ENCODE measurements at places on chromosomes 5 and 9. TPM values are rescaled to one million over a fixed set of nuclear protein-coding genes. Genes with fewer than 3 reads are reported as not detected.

The GRIN3A gene
- total RNA-seq = not detected

The ZBTB34 gene
- 8.1 TPM for total RNA-seq

The TOR4A gene
- 8.3 TPM for total RNA-seq

The TRIM36 gene
- not detected for total RNA-seq

The F2RL1 gene
- 1.7 TPM for total RNA-seq

The GRIA1 gene
- total RNA-seq = not detected

The SLC6A19 gene
- total RNA-seq = not detected

DNA sequence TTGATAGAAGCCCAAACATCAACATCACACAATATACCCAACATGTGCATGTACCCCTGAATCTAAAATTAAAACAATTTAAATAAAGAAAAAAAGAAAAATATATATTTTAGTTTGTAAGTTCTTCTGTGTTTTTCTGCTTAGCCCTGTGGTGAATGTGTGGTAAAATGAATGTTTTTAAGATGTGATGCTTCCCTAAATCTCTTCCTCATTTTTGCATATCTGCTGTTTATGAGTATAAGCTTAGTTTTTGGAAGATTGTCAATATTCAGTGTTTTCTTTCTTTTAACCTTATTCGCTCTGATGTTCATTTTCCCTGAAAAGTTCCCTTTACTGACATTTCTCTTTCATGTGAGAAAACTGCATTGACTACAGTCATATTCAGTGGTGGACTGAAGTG, 44.4 kb upstream of the DAB2 start:
- DNase-seq = no peak

GRCh38 chr5:124790895-124791732, 44.7 kb upstream of the ZNF608 start:
- no peak for DNase-seq

DNA sequence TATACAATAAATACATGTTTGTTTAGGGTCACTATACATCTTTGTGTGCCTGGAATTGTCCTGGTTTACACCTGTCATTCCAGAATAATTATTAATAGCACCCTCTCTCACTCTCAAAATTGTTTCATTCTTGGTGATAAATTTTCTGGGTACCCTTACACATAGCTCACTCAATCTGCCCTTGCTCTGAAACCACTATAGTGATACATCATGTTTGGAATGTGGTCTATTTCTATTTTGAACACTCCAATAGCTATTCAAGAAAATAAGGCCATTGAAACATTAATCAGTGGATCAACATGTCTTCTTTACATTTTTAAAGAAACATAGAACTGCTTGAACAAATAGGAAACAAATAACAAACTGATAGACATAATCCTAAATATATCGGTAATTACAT, 158.7 kb downstream of the ARRDC3 start:
- no peak for DNase-seq

- no peak for DNase-seq
Measured at GRCh38 chr5:169554251-169554650, 29.3 kb upstream of the SPDL1 start.

DNA sequence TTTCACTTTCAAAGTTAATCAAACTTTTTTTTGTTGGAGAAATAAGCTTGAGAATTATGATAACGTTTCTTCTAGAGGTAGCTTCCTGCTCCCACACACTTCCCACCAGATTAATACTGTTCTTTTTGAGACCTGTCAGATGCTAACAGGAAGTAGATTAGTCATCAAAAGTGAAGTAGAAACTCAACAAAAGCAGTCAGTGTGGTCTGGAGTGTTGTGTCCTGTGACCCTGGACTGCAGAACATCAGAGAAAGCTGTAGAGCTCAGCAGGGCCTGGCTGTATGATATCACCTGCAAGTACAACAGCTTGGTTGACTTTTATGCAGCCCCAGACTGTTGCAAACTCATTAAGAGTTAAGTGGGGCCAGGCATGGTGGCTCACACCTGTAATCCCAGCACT, 495.7 kb upstream of the CYLC2 start:
- no peak for DNase-seq

- DNase-seq = no peak
Measured at GRCh38 chr5:176784218-176785165, 25.9 kb upstream of the UNC5A start.

DNA sequence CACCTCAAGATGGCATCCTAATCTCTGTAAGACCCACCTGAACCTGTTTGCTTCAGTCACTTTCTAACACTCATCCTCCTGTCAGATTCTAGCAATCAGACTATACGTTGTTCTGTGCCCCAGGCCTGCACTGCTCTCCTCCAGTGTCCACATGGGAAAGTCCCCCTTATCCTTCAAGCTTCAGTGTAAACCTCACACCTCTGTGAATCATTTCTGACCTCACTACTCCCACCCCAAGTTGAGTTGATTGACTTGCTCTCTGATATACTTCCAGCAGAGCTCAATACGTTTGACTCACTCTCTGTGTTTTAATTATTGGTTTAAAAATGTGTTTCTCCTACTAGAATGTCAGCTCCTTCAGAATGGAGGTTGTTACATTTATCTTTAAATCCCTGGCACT, 240.2 kb downstream of the FBXL17 start:
- DNase-seq = no peak

- no peak for DNase-seq
Measured at GRCh38 chr9:3825721-3826120, 299.9 kb upstream of the RFX3 start.

DNA sequence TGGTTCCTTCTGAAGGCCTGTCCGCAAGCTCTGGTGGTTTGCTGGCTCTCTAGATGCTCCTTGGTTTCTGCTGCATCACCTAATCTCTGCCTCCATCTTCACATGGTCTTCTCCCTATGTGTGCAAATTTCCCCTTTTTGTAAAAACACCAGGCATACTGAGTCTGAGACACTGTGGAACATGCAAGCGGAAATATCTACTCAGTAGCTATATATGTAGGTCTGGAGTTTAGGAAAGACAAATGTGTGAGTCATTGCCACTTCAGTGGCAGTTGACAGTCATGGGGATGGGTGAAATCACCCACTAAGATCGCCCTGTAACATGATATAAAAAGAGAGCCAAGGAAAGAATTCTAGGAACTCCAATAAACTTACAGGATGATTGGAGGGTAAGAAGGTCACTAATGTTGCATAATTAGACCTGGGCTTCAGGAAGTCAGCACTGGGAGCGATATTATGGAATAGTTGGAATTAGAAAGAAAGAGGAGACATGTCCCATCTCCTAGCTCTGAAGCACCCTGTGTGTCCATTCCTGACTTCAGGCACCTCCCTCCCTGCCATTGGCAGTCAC, 22.7 kb upstream of the UBLCP1 start:
- no peak for DNase-seq

GRCh38 chr5:107858324-107858723, 187.6 kb upstream of the EFNA5 start:
- DNase-seq = no peak

DNA sequence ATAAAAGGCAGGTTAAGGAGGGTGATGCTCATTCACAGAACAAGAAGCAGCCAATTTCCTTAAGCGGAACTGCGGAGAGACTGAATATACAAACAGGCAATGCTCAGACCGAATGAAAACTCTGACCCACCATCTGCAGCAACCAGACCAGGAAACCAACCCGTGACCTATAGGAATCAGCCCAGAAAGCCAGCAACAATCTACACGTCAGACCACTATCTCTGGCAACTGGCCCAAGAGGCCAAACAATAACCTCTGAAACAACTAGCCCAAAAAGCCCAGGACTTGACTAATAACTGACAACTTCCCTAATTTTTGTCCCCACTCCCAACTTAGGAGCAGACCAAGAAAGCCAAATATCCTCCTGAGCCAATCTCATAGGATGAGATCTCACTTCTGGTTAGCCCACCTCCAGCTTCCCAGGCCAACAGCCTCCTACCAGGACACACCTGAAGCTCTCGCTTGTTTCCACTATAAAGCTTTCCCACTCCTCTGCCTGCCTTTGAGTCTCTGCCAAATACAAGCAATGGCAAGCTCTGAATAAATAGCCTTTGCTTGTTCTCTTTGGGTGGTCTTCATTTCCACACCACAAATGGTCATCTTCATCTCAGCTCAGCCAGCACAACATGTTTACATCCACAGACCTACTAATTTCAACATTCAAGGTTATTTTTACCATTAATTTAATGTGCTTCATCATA, 168.5 kb downstream of the HSD17B3 start:
- no peak for DNase-seq

DNA sequence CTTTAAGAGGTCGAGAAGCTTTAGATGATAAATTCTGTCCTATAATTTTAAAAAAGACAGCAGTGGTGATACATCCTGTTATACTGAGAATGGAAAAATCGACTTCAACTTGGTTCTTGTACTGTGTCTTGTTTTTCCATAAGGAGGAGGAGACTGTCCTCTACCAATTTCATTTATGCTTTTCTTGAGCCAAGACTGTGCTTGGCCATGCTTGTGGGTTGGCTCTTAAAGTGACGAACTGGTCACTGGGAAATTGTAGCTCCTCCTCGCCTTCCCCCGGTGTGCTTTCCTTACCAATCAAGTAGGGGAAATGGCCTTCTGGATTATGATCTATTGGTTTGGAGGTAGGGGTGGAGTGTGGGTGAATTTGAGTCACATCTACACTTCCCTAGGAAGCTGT, 67.1 kb upstream of the HSPB3 start:
- DNase-seq = no peak

DNA sequence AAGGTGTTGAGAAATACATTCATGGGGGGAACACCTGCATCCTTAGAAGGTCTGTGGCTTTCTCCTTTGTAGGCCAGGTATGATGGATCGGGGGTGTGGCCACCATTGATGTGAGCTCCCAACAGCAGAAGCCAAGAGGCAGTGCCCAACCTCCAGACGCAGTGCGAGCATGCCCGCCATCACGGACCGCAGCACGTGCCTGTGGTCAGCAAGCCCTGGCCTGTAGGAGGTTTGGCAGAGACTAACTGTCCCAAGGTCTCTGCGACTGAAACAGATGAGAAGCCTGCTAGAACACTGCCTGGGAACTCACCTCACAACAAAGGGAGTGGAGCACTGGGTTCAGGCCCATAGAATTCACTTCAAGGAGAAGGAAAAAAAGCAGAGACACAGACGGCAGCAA, 31.9 kb upstream of the ZNF354A start:
- no peak for DNase-seq

DNA sequence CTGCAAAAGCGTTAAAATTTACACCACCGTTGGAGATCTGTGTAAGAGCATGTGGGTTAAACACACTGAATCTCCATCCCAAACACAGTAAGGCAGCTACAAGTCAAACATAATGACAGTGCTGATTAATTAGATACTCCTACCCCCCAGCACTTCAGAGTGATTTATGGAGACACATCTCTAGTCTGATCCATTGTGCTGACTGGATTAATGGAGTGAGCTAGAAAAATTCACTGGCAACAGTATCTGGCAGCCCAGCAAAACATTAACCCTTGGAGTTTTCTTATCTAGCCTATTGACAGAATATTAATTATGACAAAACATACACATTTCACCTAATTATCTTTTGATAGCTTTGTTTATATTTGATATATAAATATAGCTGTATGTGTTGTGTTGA, 188.6 kb upstream of the ISL1 start:
- DNase-seq = no peak

DNA sequence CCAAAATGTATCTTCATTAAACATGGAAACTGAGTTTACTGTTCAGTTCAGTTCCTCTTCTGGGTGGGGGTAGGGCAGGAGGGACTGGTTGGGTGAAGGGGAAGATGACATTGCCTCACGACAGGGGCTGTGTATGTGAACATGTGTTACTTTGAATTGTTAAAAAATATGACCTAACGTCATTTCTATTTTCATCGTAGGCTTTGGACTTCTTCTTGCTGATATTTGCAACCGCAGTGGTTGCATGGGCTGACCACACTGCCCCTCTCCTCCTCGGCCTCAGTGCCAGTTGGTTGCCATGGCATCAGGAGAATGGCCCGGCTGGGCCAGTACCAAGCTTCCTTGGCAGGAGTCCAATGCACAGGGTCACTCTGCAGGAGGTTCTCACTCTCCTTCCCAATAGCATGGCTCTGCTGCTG, 41.5 kb downstream of the HACD4 start:
- no peak for DNase-seq

DNA sequence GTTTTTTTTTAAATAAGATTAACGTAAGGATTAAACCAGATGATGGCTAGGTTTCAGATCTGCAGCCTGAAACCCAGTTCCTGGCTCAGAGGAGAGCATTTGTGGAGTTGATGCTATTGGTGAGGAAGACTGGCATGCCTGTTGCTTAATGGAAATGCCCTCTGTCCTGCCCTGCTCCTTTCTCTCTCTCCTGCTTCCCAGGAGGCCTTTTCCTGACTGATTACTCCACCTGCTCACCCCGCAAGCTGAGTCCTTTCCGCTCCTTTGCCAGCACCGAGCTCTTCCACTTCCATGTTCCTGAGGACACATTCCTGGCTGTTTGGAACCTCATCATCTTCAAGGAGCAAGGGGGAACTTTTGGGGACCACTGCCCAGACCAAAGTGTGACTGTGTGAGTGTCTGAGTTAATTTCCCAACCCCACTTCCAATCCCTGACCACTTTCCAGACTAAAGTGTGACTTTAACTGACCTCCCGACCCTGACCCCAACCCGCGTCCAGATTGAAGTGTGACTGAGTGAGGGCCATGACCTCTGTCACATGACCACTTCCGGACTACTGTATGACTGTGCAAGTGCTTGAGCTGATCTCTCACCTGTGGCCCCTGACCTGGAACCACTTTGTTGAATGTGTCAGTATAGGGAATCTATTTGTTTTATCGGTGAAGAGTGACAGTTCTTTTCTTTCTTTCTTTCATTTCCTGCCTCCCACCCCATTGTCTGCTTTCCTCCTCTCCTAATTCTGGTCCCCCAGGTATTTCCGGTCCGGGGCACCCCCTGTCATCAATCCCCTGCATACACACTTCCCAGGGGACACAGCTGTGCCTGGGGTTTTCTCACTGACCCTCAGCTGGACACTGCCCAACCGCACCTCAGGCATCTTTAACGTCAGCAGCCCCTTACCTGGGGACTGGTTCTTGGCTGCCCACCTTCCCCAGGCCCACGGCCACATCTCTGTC, 5.5 kb downstream of the TMEM8B start:
- DNase-seq = no peak

DNA sequence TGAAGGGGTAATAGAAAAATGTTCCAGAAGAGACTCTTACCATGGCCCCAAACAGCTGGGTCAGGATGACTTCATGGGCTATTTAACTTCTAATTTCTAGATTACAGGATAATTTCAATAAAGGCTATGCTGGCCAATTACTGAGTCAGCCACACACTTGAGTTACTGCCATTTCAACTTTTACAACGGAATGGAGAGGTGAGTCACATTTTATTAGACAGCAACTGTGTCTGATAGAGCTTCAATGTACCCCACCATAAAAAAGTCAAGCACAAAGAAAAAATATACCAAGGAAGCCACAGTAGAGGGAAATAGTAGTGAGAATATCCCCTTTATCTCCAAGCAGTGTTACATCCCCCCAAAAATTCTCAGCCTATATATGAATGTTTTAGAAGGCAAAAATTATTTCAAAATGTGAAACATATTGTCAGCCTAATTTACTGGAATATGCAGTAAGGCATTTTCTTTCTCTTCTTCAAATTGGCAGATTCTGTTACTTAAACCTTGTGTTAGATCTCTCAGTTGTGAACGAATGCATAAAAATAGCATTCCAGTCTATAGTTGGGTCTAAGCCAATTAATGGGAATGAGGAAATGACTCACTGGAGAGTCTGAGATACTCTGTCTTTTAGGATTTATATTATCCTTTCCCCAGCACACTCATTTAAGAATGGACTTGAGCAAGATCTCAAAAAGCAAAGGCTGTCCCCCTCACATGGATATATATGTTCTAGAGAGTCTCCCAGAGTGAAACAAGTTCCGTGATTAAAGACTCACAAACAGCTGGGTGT, 47.1 kb upstream of the RAI14 start:
- DNase-seq = no peak

GRCh38 chr5:39439582-39440162, 14.9 kb upstream of the DAB2 start:
- DNase-seq = no peak

- no peak for DNase-seq
Measured at GRCh38 chr5:56763711-56764466, 51.5 kb upstream of the MAP3K1 start.

Data from activated T-cell treated with anti-CD3 and anti-CD28 coated beads, Interleukin-2, amount 50 U/mL, for 72 hours (primary cell).